Activated CD4-positive, alpha-beta T cell treated with anti-CD3 and anti-CD28 coated beads, Interleukin-2, amount 50 U/mL, for 4 hours (primary cell): ENCODE measurements at places on chromosomes 13 and 19.

DNA sequence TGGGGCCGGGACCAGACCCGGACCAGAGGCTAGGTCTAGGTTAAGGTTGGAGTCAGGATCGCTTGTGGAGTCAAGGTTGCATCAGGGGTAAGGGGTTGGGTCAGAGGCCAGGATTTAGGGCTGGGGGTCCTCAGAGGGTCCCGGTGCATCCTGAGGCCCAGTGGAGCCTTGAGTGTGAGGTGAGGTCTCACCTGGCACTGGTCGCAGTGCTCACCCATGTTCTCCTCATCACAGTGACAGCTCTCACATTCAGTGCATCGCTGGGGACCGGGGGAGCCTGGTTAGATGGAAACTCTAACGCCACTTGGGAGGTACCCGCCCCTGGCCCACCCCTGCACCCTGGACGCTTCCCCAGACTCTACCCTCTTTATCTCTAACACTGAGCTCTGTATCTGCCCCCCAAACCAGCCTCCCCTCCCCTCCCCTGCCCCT lies 3.1 kb downstream of the HRC start:
- no peak for DNase-seq

- DNase-seq = no peak
Observed at GRCh38 chr13:103250071-103250470, 183.9 kb upstream of the SLC10A2 start.

- no peak for DNase-seq
Observed at GRCh38 chr19:56170261-56170660, 5.5 kb upstream of the GALP start.

DNA sequence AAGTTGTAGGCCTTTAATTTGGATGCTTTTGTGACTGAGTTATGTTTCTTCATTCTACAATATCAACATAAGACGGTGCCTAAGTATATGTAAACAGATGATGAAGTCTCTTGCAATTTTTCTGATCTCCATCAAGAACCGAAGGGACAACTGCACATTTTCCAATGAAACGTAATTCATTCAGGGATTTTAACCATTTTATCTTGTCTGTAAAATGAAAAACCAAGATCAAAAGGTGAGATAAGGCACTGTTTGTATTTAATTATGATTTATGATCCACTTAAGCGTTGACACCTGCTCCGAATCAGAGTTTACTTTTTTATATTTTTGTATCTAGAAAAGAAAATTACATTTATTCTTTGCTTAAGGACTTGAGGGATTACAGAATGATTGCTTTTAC lies 556.8 kb upstream of the ARGLU1 start:
- no peak for DNase-seq

- DNase-seq = no peak
Observed at GRCh38 chr19:11096210-11096841, 7.1 kb downstream of the LDLR start.

DNA sequence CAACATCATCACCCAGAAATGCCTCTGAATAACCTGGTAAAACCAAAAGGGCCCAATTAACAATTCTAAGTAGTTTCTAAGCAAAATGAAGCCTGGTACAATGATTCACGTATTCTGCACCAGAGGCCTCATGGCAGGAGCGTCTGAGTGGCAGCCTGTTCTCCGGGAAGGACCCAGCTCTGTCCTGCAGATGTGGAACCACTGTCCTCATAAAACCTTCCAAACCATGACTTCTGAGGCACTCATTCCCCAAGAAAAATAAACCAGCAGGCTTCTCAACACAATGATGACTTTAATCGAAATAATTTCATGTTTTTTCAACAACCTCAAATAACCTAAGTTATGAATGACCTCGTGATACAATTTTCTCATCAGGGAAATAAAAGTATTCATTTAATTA lies 89.9 kb downstream of the STK24 start:
- DNase-seq = no peak

DNA sequence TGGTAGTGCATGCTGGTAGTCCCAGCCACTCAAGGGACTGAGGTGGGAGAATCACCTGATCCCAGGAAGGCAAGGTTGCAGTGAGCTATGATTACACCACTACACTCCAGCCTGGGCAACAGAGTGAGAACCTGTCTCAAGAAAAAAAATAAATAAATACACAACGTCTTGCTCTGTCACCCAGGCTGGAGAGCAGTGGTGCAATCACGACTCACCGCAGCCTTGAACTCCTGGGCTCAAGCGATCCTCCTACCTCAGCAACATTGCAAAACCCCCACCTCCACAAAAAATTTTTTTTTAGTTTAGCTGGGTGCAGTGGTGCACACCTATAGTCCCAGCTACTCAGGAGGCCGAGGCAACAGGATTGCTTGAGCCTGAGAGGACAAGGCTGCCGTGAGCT lies 8.8 kb downstream of the TPM4 start:
- no peak for DNase-seq

GRCh38 chr13:33554919-33555791 lies 262.8 kb upstream of the RFC3 start:
- no peak for DNase-seq

- no peak for DNase-seq
Observed at GRCh38 chr13:38979891-38980749, 10.5 kb downstream of the STOML3 start.

- no peak for DNase-seq
Observed at GRCh38 chr13:110056640-110057039, 250.3 kb downstream of the COL4A1 start.

GRCh38 chr13:33426131-33426530 lies 140.6 kb upstream of the STARD13 start:
- DNase-seq = no peak
